ENCODE measurements at places on chromosomes 6 and 20. TPM values are rescaled to one million over a fixed set of nuclear protein-coding genes. Genes with fewer than 3 reads are reported as not detected.

DNA sequence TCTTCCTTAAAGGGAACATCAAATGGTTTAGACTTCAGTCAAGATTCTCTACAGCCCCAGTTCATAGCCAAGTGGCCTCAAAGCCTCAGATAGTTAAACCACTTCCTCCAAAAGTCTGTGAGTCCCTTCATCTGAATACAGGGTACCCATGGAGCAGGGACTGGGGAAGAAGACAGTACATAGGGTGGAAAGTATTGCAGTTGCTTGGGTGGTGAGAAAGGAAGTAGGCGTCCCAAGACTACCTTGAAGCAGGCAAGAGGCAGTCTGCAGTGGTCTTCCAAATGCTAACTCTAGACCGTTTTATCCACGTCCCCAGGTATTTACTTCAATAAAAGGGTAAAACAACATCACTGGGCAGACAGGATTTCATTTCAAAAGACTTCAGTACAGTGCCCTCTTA lies 2.0 kb downstream of the FYN start:
- peaks cover 13% of the 10 kb centered on the region for H3K4me1 ChIP-seq
- peak overlapping the region; percentile 91 for H3K27ac ChIP-seq
- peak; percentile 50 for DNase-seq
- H3K27me3 ChIP-seq: no peaks in the 10 kb centered on the region

- H3K27ac ChIP-seq: peak overlapping the region; percentile 78
- DNase-seq: peak; percentile 61
- H3K4me1 ChIP-seq: peaks cover 18% of the 10 kb centered on the region
- no peaks in the 10 kb centered on the region for H3K36me3 ChIP-seq
These were observed 342.5 kb upstream of the JARID2 start for GRCh38 chr6:14903176-14904038.

The SUMO4 gene
- polyA plus RNA-seq: not detected

The UBE2J1 gene
- 65.1 TPM for polyA plus RNA-seq

The LST1 gene
- 20.6 TPM for polyA plus RNA-seq

DNA sequence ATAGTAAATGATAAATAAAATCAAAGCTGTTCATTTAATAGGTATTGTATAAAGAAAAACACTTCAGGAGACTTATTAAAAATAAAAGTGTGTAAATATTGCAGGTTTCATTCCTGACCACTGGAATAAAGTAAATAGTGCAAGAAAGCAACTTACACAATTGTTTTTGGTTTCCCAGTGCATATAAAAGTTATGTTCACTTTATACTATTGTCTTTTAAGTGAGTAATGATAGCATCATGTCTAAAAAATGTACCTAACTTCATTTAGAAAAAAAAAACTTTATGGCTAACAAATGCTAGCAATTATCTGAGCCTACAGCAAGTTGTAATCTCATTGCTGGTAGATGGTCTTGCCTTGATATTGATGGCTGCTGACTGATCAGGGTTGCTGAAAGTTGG lies 726.6 kb upstream of the POU3F2 start:
- H3K4me1 ChIP-seq: no peaks in the 10 kb centered on the region
- DNase-seq: no peak
- H3K27ac ChIP-seq: no peak overlapping the region
- H3K27me3 ChIP-seq: no peaks in the 10 kb centered on the region

- DNase-seq: no peak
- H3K27ac ChIP-seq: peak overlapping the region; percentile 71
- H3K27me3 ChIP-seq: no peaks in the 10 kb centered on the region
- H3K36me3 ChIP-seq: peaks cover 2% of the 10 kb centered on the region
These were observed 59.6 kb downstream of the RAB44 start for GRCh38 chr6:36757206-36757605.

- no peaks in the 10 kb centered on the region for H3K27me3 ChIP-seq
- H3K4me3 ChIP-seq: no peak overlapping the region
- DNase-seq: no peak
These were observed 343.7 kb upstream of the IRAK1BP1 start for GRCh38 chr6:78523622-78524021.

- H3K4me1 ChIP-seq: no peaks in the 10 kb centered on the region
- no peaks in the 10 kb centered on the region for H3K36me3 ChIP-seq
- DNase-seq: no peak
- H3K27ac ChIP-seq: no peak overlapping the region
- H3K27me3 ChIP-seq: no peaks in the 10 kb centered on the region
- H3K4me3 ChIP-seq: no peak overlapping the region
These were observed 65.1 kb upstream of the TOP1 start for GRCh38 chr20:40963505-40963845.

DNA sequence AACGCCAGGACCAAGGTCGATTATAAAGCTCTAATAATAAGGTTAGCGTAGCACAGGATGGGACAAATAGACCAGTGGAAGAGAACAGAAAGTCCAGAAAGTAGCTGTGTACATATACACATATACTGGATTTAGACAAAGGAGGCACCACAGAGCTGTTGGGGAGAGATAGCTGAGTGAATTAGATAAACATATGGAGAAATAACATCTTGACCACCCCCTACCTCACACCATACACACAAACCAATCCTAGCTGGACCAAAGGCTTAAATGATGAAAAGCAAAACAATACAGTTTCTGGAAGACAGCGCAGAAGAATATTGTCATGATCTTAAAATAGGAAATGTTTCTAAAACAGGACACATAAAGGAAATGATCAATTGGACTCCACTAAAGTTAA lies 112.9 kb downstream of the PXDC1 start:
- H3K27me3 ChIP-seq: no peaks in the 10 kb centered on the region
- no peaks in the 10 kb centered on the region for H3K36me3 ChIP-seq
- no peak for DNase-seq
- no peak overlapping the region for H3K4me3 ChIP-seq
- no peak overlapping the region for H3K27ac ChIP-seq

Data from small intestine (tissue), 16 donors.